ENCODE measurements at places on chromosomes 3 and 15.

DNA sequence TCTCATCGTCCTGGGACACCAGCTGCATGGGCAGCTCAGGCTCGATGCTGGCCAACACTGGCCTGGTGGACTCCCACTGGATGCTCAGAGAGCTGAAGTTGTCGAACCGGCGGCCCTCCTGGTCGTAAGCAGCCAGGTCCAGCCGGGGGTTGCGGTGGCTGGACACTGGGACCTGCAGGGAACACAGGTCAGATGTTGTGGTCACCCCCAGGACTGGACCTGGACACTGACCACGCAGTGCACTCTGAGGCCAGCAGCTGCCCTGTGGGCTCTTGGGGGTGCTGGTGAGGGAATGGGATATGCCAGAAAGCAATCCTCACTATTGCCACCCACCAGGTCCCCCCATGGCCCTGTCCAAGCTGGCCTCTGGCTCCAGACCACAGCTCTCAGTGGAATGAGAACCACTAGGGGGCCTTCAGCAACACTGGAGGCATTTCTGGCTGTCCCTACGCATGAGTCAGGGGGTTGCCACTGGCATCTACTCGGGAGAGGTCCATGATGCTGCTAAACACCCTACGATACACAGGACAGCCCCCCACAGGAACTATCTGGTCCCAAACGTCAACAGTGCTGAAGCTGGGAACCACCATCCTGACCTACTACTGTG is 66.1 kb downstream of the NUP210 start:
- DNase-seq, result no peak

GRCh38 chr3:23183731-23184130 is 19.4 kb upstream of the UBE2E2 start:
- no peak for DNase-seq

DNA sequence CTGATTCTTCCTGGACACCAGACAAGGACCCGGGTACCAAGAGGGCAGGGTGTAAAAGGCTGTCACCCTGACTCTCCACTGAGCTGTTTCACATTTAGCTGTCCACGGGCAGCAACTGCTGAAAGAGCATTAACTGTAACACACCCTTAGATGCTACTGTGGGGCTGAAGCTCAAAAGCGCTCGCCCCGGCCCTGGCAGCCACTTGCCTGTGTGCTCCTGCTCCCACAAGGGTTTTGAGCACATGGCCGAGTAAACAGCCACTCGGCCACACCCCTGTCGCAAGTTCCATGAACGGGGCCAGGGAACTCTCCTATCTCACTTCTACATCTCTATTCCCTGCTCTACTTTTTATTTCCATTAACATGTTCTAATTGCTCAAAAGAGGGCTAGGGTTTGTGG is 421.7 kb downstream of the TUSC7 start:
- no peak for DNase-seq

GRCh38 chr3:123396171-123397049 is 52.5 kb downstream of the ADCY5 start:
- no peak for DNase-seq

GRCh38 chr3:72100080-72100511 is 315.1 kb upstream of the PROK2 start:
- no peak for DNase-seq

DNA sequence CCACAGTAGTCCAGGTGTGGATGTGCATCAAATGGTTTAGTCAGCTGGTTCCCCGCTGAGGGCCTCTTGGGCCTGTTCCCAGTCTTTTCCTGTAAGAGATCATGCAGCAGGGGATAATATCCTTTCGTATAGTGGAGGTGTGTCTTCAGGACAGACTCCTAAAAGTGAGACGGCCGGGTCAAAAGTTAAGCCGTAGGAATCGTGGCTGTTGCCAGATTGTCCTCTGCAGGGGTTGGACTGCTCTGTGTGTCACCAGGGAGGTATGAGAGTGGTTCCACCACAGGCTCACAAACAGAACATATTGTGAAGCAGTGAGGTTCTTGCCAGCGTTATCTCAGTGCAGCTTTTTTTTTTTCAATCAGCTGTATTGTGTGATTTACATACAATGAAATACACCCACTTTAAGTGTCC is 95.0 kb downstream of the VGLL4 start:
- DNase-seq, result no peak

GRCh38 chr15:33132233-33132580 is 62.3 kb downstream of the FMN1 start:
- DNase-seq, result no peak

DNA sequence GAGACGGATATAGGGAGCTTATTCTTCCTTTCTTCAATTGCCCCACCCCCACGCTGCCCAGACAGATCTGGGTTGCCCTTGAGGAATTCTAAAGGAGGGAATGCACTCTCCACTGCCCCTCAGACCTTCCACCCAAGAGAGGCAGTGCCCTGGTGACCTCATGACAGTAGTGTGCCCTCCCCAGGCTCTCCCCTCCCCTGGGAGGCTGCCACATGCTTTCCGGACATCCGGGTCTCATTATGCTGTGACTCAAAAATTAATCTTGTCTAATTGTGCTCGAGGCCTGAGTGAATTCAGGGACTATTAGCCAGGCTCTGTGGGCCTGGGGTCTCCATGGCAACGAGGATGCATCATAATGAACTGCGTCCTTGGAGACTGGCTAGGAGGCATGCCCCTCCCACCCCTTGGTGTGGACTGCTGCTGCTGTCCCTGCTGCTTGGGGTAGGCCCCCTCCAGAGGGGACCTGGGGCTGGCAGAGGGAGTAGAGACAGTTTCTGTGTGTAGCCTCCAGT is 20.8 kb downstream of the CORO2B start:
- DNase-seq, result no peak

GRCh38 chr15:63531586-63531985 is 27.2 kb downstream of the USP3 start:
- DNase-seq, result no peak

GRCh38 chr15:31202953-31203352 is 101.4 kb upstream of the TRPM1 start:
- no peak for DNase-seq

DNA sequence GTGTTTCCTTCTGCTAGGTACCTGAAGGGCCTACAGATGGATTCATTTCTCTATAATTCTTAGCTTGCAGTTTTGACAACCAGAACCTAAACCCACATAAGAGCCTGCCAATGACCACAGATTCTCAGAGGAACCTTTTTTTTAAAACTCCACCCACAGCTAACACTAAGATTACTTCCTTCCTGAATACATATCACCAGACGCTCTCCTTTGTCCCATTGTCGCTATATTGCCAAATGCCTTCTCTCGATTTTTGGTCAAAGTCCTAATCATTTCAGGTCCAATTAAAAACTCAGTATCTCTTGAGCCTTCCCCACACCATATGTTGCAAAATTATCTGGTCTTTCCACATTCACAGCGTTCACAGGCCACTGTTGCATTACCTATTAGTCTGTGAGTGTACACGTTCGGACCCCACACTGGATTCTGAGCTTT is 12.4 kb downstream of the ZNF710 start:
- no peak for DNase-seq

DNA sequence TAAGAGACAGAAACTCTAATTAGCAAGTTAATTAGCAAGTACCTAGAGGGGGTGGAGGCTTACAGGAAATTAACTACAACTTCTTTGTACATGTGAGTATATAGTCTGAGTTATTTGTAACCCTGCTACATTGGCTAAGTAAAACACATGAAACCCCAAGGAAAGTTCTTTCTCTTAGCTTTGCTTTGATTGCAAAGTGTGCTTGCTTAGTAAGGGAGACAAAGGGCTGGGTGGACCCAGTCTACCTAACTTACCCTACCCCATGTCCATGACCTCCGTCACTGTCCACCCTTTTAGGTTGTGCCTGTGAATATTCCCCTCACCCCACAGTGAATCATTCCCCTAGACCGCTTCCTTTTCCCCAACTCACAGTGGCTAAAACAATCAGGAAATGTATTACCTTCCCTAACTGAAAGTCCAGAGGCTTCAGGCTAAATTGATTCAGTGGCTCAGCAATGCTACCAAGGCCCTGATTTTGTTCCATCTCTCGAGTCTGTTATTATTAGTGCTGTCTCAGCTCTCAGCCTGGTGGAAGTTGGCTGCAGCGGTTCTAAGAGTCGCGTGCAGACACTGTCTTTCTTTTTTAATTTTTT is 31.1 kb upstream of the RYR3 start:
- no peak for DNase-seq

DNA sequence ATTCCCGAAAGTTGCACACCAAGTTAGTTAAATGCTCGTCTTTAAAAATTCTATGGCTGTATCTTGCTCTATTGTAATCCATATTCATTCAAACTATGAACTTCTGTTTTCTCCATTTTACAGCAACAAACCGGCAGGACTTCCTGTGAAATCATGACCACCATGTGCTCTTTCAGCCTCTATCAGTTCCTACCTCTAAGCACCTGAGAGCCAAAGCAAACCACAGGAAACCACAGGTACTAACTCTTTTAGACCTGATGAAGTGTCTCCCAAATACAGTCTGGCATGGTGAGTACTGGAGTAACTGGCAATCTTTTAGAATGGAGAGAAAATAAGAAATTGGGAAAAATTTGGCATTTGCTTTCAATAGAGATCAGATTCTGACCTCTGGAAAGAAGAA is 186.5 kb upstream of the SLITRK3 start:
- no peak for DNase-seq

DNA sequence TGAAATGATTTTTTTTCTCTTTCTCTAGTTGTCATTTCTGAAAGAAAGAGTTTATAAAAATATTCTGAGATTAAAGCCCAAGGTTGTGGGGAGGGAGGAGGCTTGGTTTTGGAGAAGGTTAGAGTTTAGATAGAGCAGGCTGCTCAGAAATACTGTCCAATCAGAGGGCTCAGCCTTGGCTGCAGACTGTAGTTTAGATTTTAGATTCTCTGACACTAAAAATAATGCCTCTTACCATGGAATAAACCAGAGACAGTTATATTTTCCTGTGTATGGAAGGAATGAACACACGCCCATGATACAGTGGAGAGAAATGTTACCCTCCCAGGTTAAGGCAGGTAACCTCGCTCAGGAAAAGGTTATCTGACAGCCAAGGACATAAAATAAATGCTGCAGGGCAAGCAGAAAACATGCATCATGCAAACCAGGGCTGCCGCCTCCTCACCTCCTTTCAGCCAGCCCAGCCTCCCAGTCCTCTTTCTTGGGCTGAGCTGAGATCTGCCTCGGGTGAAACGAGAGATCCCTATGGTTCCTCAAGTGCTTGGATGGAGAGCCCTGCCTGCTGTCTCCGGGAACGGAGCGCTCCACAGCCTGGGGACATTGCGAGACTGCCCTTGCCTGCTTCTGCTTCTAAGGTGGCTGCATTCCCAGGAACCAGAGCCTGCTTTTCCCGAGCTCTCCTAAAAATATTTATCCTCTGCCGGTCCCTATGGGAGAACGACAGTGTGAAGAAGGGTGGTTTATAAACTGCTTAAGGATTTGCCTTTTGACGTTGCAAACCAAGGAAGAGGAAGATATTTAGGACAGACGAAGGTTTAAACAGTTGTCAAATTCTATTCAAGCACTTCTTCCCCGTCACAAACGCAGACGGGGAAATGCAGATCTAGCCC is 848 bp downstream of the NCEH1 start:
- no peak for DNase-seq

GRCh38 chr3:128348805-128349531 is 117.7 kb downstream of the DNAJB8 start:
- DNase-seq, result no peak

- no peak for DNase-seq
These were observed 280.4 kb downstream of the SLC9A9 start for GRCh38 chr3:143567823-143568222.
